ENCODE measurements at places on chromosomes 16 and 17.
A peak's percentile ranks its signal among the peaks of the same experiment; 100 is the strongest.

GRCh38 chr17:55053855-55054254 is 85.3 kb downstream of the STXBP4 start:
- DNase-seq: no peak

GRCh38 chr17:50514936-50515702 is 6.9 kb downstream of the MYCBPAP start:
- no peak for DNase-seq

- no peak for DNase-seq
Measured at GRCh38 chr16:1182316-1182671, 29.4 kb downstream of the CACNA1H start.

DNA sequence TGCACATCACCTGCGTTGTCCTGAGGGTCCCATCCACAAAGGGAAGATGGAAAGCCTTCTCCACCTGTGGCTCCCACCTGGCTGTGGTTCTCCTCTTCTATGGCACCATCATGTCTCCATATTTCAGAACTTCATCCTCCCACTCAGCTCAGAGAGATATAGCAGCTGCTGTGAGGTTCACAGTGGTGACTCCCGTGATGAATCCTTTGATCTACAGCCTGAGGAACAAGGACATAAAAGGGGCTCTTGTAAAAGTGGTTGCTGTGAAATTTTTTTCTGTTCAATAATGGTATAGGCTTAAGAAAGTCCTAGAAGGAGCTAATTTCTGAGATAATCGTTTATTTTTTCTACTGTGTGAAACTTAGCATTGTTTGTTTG is 18.7 kb downstream of the ZNF200 start:
- DNase-seq: peak; percentile 46

DNA sequence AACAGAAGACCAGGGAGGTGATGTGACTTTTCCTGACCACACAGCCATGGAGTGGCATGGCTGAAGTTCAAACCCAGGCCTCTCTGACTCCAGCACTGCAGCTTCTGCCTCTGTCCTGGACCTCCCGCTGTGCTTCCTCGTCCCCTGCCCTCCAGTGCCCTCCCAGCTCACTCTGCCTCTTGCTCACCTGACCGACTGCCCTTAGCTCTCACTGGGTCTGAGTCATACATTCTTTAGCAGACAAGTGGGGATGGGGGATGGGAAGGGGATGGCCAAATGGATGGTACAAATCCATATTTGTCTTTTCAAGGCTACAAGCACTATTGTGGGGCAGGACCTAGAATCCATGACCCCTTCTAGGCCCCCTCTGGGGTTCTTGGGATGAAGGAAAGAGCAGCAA is 33.0 kb downstream of the PITPNM3 start:
- DNase-seq: no peak

DNA sequence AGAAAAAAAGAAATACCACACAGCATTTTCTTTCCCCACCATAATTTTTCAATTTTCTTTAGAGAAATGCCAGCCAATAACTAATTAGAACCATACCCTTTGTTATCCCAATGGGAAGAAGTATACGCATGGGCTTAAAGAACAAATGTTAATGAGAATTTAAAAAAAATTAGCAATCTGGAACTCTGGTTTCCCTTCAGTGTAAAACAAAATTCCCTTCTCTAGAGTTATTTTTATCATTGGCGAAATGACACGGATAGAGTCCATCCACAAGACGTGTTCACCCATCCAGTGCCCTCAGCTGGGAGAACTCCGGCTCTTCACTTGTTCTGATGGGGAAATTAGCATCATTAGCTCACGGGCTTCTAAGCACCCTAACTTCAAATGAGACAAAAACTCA is 3.3 kb downstream of the NXN start:
- DNase-seq: no peak

DNA sequence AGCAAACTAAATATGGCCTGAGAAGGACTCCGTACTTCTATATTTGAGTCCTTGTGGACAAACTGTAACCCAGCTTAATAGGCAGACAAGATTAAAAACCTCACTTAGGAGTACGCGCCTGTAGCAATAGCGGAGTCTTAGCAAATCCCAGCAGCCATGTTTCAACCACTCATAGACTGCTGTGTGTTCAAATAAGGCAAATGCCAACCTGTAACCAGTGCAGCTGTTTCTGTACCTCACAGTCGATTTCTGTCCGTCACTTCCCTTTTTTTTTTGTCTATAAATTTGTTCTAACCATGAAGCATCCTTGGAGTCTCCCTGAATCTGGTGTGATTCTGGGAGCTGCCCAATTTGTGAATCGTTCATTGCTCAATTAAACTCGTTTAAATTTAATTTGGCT is 30.2 kb downstream of the TANC2 start:
- no peak for DNase-seq

- DNase-seq: no peak
Measured at GRCh38 chr16:57042157-57043111, 49.9 kb upstream of the CPNE2 start.

DNA sequence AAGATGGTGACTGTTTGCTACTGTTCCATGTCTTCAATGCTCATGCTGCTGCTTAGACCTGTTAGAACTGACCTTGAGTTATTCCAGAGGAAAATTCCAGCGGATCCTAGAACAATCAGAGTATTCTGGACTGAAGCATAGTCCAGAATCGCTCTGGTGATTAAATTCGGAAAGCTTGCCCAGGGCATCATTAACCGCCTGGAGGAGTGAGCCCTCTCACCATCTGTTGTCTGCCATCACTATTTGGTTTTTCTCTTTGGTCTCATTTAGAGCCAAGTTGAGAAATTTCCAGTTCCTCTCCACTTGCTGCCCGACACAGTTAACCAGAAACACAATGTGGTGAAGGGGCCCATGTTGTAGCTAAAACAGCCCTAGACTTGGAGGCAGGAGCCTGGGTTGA is 104.1 kb downstream of the BMERB1 start:
- DNase-seq: no peak

DNA sequence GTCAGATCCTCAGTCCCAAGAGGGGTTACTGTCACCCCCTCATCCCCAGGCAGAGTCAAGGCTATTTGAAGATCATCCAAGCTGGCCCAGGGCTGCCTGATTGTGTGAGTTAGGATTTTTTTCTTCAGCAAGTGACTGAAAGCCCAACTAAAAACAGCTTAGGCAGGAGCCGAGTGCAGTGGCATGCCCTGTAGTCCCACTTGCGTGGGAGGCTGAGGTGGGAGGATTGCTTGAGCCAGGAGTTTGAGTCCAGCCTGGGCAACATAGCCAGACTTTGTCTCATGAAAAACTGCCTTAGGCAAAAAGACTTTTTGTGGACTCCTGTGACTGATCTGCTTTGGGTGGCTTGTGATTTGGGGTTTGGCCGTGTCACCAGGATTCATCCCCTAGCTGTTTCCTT is 19.9 kb downstream of the PGS1 start:
- DNase-seq: no peak

- no peak for DNase-seq
Measured at GRCh38 chr17:75498726-75499213, 16.6 kb downstream of the CASKIN2 start.

DNA sequence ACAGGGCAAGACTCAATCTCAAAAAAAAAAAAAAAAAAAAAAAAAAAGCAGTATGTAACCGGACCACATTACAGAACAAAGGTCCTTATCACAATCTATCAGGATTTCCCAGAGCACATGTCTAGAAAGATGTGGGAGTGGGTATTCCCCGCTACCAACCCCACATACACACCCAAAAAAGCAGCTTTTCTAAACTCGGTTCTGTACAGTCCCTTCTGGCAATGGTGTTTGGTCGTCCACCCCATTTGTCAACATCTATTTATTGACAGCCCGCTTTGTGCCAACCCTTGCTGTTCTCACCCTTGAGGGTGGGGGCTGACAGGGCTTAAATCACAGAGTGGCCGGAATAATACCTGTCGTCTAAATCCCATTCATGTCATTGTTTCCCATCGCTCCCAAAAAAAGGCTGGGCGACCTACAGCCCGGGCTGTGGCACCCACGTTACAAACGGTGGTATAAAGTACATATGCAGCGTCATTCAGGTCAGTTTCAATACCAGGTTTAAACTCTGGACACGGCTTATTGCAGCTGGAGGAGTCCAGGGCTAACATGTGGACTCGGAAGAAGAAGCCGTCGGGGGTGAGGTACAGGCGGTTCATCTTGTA is 3.6 kb downstream of the C17orf58 start:
- DNase-seq: no peak

GRCh38 chr16:54059319-54059718 is 227.3 kb downstream of the IRX3 start:
- no peak for DNase-seq

DNA sequence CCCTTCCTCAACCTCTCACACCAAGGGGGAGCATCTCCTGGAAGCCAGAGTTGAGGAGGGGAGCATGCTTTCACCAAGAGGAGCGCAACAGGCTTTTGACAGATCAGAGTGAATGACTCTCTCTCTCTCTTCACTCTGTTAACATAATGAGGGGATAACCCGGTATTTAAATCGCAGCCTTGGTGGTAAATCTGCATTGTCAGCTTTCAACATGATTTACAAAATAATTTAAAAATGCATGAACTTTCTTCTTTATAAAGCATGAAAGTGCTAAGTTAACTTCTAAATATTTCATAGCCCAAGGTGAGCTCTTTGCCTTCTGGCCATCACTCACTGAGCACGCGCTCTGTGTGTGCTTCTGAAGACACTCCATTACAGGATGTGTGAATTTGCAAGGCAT is 61.8 kb downstream of the TMEM114 start:
- no peak for DNase-seq

GRCh38 chr16:49462362-49462988 is 88.9 kb downstream of the C16orf78 start:
- peak; percentile 60 for DNase-seq

DNA sequence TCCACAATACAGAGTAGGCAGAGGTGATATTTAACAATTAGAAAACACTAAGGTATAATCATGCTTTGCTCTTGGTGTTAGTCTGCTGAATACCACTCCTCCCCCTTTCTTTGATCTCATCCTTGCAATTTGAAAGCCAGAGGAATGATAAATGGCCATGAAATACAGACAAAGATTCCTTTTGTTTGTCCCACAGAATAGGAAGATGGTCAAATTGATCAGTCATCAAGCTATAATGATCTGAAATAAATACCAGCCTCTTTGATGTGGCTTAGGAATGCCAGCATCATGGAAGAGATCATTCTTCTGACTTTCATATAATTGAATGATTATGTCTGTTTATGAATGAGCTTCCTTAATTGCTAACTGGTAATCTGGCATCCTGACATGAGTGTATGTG is 1541.7 kb upstream of the CDH8 start:
- no peak for DNase-seq

- no peak for DNase-seq
Measured at GRCh38 chr16:87582966-87583325, 19.4 kb upstream of the JPH3 start.

GRCh38 chr17:60618854-60619526 is 19.0 kb downstream of the PPM1D start:
- DNase-seq: no peak

DNA sequence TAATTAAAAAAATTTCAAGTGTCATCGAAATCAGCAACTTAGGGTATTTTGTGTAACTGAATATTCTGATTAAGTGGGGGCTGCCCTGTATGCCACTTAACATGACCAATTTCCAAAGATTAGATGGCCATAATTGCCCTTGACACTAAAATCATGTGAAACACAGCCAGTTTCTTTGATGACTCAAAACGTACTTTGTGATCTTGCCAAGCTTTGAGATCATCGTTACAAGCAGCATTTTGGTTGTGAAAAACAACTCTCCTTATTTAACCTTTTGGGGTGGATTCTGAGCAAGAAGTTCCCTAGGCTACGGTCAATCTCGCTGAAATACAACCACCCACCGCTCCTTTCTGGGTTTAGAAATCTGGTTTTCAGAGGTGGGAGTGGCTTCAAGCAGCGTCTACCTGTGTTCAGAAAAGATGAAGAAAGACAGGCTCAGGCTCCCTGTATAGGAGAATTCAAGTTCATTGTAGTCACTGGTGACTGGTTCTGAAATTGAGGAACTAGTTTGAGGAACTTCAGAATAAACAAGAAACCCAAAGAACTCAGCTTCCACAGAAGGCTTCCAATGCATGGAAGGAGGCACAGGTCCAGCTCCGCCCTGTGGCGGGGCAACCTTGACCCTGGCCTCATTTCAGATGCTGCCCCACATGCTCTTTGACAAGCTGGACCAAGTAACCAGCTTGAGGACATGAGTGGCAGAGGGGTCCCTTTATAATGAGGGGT is 9.4 kb downstream of the MAP3K14 start:
- DNase-seq: peak; percentile 45

DNA sequence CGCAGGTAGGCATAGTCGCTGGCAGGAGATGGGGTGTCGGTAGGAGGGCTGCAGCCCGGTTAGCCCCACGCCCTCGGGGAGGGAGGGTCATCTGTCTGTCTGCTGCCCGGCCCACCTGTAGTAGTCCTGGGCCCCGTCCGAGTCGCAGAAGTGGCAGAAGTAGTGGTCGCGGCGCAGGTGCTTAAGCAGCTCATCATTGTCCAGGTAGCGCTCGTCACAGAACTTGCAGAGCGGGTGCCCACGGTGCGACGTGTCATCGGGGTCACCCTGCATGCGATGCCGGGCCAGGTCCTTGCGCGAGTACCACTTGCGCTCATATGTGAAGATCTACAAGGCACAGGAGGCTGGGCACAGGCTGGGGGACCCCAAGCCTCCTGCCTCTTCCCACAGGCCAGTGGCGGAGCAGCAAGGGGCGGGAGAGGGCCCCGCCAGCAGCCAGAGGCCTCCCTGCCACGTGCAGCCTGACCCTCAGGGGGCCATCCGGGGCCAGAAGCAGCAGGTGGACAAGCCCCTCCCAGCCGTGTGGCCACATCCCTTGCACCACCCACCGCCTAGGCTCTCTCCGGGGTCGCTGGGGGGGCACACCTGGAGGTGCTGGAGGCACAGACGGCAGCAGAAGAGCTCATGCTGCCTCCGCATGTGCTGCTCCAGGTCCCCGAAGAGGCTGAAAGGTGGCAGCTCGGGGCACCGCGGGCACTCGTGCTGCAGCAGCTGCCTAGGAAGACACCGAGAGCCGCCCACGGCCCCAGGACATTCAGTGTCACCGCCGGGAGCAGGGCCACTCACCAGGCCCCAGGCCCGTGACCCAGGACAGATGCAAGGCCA is 7.0 kb downstream of the ZNF598 start:
- DNase-seq: no peak

- no peak for DNase-seq
Measured at GRCh38 chr16:28320741-28321140, 28.4 kb downstream of the SBK1 start.

DNA sequence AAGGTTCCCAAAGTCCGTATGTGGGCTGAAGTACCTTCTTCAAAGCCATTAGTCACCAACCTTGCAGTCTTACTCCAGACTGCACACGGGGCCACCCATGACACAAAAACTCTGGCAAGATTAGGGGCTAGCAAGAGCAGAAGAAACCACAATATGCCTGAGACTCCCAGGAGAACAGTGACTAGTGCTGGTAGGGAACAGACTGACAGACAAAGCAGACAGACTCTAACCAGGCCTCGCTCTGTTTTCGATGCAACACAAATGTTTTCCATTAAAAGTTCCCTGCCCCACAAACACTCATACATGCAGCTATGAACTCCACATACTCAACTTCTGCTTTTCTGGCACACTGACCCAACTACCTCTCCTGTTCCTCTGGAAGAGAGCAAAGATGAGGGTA is 102.2 kb downstream of the HIC1 start:
- no peak for DNase-seq
